HCT116 (cell line): ENCODE measurements at places on chromosomes 2 and 18.

- no peak for DNase-seq
- H3K4me3 ChIP-seq = no peak overlapping the region
- no peak overlapping the region for H3K27ac ChIP-seq
- 0 out of 2 replicates have a peak, but pooled peaks cover 5% of the 10 kb centered on the region for H3K36me3 ChIP-seq
- H3K4me1 ChIP-seq = no peaks in the 10 kb centered on the region
Measured at GRCh38 chr2:233477548-233478433, 88.8 kb downstream of the USP40 start.

DNA sequence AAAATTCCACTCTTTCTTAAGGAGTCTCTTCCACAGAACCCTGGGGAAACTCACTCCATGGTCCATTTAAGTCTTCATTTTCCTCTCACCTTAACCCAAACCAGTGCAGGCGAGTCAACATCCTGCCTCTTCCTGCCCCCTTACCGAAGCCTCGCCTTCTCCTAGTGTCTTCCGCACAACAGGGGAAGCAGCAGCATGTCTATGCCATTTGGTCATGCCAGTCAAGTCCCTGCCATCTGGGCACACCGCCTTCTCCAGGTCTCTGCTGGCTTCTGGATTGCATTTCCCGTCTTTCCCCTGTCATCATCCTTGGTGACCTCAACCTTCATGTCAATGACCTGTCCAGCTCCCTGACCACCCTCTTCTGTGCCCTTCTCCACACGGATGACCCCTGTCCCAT lies 77.3 kb upstream of the FZD7 start:
- no peak overlapping the region for H3K4me3 ChIP-seq
- H3K27me3 ChIP-seq = peaks cover 16% of the 10 kb centered on the region; the same call in 1 of the 2 replicates
- no peak for DNase-seq

DNA sequence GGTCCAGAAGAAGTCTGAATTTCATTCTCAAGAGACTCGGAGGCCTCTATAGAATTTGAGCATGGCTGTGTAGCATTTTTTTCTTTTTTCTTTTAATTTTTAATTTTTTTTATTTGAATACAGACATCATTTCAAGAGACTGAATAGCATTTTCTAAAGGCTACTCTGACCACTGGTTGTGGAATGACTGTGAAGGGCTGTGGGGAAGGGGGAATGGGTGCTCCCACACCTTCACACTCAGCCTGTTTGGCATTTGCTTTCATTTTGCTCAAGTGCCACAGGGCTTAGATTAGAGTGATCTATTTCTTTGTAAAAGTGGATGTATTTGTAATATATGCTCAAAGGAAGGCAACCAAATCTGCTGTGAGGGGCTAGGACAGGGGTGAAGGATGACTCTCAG lies 142.0 kb upstream of the SPOPL start:
- H3K36me3 ChIP-seq = no peaks in the 10 kb centered on the region
- H3K27ac ChIP-seq = no peak overlapping the region
- no peaks in the 10 kb centered on the region for H3K4me1 ChIP-seq
- DNase-seq = no peak
- no peak overlapping the region for H3K4me3 ChIP-seq
- H3K27me3 ChIP-seq = no peaks in the 10 kb centered on the region

DNA sequence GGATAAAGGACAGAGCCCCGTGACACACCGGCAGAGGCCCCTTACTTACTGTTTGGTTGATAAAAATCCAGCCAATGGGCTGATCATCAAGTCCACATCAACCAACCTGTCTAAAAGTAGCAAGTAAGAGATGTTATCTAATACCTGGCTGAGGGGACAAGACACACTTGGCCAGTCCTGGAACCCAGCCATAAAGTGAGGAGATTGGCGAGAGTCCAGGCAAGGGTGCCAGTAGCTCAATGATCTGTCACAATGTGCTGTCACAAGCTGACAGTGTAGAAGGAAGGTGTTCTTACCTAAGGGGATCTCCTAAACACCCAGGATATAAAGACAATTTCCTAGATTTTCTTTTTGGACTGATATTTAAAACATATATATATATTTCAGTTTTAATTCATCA lies 61.7 kb upstream of the IL1R2 start:
- no peak overlapping the region for H3K27ac ChIP-seq
- H3K27me3 ChIP-seq = no peaks in the 10 kb centered on the region
- no peaks in the 10 kb centered on the region for H3K36me3 ChIP-seq
- no peaks in the 10 kb centered on the region for H3K4me1 ChIP-seq

DNA sequence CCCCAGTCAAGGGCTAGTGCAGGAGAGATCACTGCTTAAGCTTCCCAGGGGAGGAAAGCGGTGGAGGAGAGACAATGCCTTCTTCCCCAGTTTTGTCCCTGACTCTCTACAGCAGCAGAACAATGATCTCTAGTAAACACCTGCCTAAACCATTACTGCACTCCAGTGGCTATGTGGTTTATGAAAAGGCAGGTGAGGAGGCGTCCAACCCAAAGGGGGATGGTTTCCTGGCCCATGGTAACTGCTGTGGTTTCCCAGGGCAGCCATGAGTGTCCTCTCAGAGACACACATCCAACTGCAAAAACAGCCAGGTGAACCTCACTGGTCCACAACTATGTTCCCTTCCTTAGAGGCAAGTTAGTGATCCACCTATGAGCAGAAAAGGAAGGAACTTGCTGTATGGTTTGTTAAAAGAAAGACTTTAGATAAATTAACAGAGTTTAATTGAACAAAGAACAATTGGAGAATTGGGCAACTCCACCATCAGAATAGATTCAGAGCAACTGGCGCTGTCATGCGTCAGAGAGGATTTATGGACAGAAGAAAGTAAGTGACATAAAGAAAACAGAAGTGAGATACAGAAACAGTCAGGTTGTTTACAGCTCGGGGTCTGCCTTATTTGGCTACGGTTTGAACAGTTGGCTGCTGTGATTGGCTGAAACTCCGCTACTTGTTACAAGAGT lies 4.8 kb upstream of the TTC39C start:
- H3K27ac ChIP-seq = no peak overlapping the region
- no peaks in the 10 kb centered on the region for H3K27me3 ChIP-seq
- no peak for DNase-seq
- no peaks in the 10 kb centered on the region for H3K36me3 ChIP-seq
- H3K4me1 ChIP-seq = peaks cover 6% of the 10 kb centered on the region
- H3K4me3 ChIP-seq = no peak overlapping the region

DNA sequence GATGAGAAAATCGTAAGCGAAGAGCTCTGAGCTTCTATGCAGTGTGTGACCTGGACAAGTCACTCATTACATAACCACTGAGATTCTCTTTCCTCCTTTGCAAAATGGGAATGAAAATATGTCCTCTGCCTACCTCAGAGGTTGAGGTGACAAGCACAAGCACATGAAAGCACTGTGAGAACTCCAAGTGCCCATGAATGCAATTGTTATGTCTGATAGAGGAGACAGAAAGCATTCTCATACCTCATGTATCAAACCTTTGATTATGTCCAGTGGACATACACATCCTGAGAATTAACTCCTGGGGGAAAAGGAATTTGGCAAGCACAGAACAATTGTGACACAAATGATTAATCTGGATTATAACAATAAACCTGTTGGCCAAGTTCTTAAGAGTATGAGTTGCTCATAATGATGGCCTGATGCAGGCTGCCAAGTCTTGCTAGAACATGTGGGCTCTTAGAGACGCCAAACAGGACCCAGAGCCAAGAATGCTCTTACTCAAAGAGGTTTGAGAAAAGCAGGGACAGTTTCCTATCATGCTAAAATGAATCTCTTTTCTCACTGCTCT lies 8.5 kb upstream of the RMDN2 start:
- H3K36me3 ChIP-seq = no peaks in the 10 kb centered on the region
- H3K4me3 ChIP-seq = no peak overlapping the region
- DNase-seq = no peak
- no peak overlapping the region for H3K27ac ChIP-seq
- H3K4me1 ChIP-seq = peaks cover 7% of the 10 kb centered on the region; the same call in 1 of the 2 replicates

GRCh38 chr18:55751476-55751875 lies 163.5 kb upstream of the TCF4 start:
- no peaks in the 10 kb centered on the region for H3K36me3 ChIP-seq
- no peak overlapping the region for H3K4me3 ChIP-seq
- H3K27ac ChIP-seq = no peak overlapping the region
- H3K27me3 ChIP-seq = no peaks in the 10 kb centered on the region
- no peaks in the 10 kb centered on the region for H3K4me1 ChIP-seq
- no peak for DNase-seq

- no peak for DNase-seq
- no peaks in the 10 kb centered on the region for H3K4me1 ChIP-seq
- H3K27ac ChIP-seq = no peak overlapping the region
- no peaks in the 10 kb centered on the region for H3K36me3 ChIP-seq
Measured at GRCh38 chr2:206408323-206409320, 34.7 kb upstream of the ADAM23 start.

GRCh38 chr18:6744816-6745455 lies 15.4 kb downstream of the ARHGAP28 start:
- no peaks in the 10 kb centered on the region for H3K4me1 ChIP-seq
- no peak overlapping the region for H3K27ac ChIP-seq
- no peak overlapping the region for H3K4me3 ChIP-seq
- H3K27me3 ChIP-seq = no peaks in the 10 kb centered on the region

DNA sequence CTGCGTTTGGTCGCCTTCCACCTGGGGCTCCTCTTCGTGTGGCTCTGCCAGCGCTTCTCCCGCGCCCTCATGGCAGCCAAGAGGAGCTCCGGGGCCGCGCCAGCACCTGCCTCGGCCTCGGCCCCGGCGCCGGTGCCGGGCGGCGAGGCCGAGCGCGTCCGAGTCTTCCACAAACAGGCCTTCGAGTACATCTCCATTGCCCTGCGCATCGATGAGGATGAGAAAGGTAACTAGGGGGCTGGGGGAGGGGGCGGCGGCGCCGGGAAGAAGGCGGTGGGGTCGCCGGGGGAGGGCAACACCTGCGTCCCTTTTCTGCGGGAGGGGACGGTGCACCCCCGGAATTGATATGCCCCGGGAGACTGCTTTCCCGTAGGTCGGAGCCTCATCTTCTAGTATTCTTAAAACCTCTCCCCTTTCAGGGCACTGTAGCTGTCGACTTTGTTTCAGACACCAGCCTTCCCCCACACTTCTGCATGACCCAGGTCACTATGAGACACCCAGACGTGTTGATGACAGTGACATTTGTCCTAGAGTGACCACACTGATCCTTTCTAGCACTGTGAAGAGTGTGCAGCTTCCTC lies 755 bp downstream of the SPAST start:
- H3K36me3 ChIP-seq = no peaks in the 10 kb centered on the region
- peak overlapping the region; percentile 69 for H3K27ac ChIP-seq
- H3K27me3 ChIP-seq = no peaks in the 10 kb centered on the region
- peak overlapping the region; percentile 62 for H3K4me3 ChIP-seq
- DNase-seq = no peak
- H3K4me1 ChIP-seq = peaks cover 17% of the 10 kb centered on the region

GRCh38 chr2:117977696-117978095 lies 36.2 kb downstream of the CCDC93 start:
- no peaks in the 10 kb centered on the region for H3K4me1 ChIP-seq
- H3K27me3 ChIP-seq = no peaks in the 10 kb centered on the region
- H3K4me3 ChIP-seq = no peak overlapping the region
- DNase-seq = no peak
- 0 out of 2 replicates have a peak, but pooled peaks cover 4% of the 10 kb centered on the region for H3K36me3 ChIP-seq

DNA sequence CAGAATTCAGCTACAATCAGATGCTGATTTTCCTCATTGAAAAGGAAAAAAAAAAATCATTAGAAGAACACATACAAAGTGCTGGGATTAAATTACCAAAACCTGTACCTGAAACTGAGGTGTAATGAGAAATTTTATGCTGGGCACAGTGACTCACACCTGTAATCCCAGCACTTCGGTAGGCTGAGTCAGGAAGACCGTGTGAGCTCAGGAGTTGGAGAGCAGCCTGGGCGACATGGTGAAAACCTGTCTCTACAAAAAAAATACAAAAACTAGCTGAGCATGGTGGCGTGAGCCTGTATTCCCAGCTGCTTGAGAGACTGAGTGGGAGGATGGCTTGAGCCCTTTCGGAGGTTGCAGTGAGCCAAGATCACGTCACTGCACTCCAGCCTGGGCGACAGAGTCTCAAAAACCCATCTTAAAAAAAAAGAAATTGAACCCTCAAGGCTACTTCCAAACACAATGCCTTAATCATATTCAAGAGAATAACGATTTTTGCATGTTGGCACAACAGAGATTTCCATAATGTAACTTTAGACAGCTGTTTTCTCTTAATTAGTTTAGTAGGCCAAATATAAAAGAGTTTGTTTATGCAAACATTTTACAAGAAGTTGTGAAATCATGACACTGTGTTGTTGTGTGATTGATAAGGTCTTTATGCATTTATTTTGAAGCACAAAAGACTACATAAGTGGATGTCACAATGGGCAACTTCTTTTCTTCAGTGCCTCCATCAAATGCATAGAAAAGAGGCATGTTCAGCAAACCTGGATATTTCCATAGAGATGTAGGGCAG lies 63.9 kb downstream of the FAM161A start:
- H3K27me3 ChIP-seq = no peaks in the 10 kb centered on the region
- DNase-seq = no peak
- no peak overlapping the region for H3K4me3 ChIP-seq
- no peak overlapping the region for H3K27ac ChIP-seq
- peaks cover 7% of the 10 kb centered on the region; the same call in 1 of the 2 replicates for H3K4me1 ChIP-seq

GRCh38 chr2:38485734-38486133 lies 108.7 kb upstream of the ATL2 start:
- H3K4me1 ChIP-seq = no peaks in the 10 kb centered on the region
- no peaks in the 10 kb centered on the region for H3K36me3 ChIP-seq
- no peaks in the 10 kb centered on the region for H3K27me3 ChIP-seq

DNA sequence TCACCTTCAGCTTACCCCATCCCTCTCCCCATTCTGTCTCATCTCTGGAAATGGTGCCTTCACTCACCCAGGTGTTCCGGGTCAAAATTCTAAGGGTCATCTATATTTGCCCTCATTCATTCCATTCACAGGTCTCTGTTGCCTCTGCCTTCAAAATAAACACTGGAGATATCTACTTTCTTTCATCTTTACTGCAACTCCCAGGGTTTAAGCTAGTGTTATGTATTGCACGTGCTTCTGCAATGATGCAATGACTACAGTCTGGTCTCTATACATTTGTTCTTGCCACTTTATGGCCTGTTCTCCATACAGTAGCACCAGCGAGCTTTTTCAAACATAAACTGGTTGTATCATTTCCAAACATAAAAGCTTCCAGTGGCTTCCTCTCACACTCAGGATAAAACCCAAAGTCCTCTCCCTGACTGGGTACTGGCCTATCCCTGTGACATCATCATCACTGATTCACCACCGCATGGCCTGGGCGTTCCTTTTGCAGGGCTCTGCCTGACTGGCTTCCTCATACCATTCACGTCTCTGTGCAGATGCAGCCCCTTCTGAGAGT lies 14.3 kb downstream of the DSG2 start:
- H3K27me3 ChIP-seq = no peaks in the 10 kb centered on the region
- peaks cover 59% of the 10 kb centered on the region for H3K4me1 ChIP-seq
- peak overlapping the region; percentile 36 for H3K27ac ChIP-seq
- 0 out of 2 replicates have a peak, but pooled peaks cover 3% of the 10 kb centered on the region for H3K36me3 ChIP-seq
- DNase-seq = no peak
- peak overlapping the region; percentile 39; the same call in 1 of the 2 replicates for H3K4me3 ChIP-seq

DNA sequence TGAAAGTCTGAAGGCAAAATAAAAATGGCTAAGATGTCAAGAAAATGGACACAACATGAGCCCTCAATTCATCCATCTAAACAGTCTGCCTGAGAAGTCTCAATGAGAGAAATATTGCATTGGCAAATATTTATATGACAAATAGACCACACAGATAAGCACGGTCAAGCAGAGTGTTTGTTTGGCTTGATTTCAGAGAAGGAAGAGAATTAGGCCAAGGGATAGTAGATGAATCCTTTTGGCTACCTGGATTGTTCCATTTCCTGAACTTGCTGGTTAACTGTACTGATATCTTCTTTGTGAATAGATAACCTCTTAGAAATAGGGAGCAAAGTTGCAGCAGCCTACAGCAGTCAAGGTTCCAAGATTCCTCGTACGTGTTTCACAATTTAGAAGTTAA lies 129.6 kb downstream of the RBMS1 start:
- DNase-seq = no peak
- H3K27ac ChIP-seq = no peak overlapping the region
- no peaks in the 10 kb centered on the region for H3K36me3 ChIP-seq
- no peak overlapping the region for H3K4me3 ChIP-seq
- no peaks in the 10 kb centered on the region for H3K27me3 ChIP-seq
- no peaks in the 10 kb centered on the region for H3K4me1 ChIP-seq
